ENCODE measurements at places on chromosomes 5 and 9.

GRCh38 chr9:13896047-13896446, 417.9 kb downstream of the NFIB start:
- DNase-seq, result no peak

- DNase-seq, result no peak
These were observed 489.5 kb upstream of the EDIL3 start for GRCh38 chr5:84874196-84874595.

DNA sequence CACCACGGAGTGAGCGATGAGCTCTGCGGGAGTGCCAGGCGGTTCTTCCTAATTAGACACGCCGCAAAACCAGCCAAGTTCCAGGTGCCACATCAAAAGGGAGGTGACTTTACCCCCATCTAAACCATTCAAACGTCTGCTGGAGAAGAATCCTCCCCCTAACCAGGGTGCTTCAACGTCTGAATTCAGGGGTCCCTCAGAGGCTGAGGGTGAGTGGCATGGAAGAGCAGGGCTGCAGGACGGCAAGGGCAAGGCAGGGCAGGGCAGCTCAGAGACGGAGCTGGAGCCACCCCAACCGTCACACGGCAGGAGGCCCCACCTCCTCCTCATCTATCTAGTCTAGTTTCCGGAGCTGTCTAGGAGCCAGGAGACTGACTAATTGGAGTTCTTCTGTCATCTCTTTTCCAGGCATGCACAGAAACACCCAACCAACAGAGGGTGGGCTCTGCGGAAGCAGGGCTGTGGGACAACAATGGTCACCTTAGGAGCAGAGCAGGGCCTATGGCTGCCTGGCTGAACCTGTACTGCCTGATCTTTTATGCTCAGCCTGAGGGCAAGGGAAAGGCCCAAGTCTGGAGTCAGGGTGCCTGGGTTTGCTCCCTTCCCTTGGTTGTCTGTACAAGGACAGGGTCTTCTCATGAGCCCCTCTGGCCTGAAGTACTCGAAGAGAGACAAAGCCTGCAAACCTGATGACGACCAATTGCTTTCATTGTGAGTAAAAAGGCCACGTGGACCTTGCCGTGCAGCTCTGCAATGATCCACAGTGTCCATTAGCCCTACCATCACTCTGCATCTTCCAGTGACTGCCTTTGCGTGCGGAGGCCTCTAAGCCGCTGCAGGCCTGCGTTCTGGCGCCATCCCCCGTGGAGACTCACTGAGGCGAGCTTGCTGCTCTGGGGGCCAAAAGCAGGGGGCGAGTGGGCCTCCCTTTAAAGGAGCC, 81.0 kb upstream of the SLC25A51 start:
- peak; percentile 27 for DNase-seq

- DNase-seq, result no peak
These were observed 139.0 kb upstream of the ZNF462 start for GRCh38 chr9:106723926-106724325.

DNA sequence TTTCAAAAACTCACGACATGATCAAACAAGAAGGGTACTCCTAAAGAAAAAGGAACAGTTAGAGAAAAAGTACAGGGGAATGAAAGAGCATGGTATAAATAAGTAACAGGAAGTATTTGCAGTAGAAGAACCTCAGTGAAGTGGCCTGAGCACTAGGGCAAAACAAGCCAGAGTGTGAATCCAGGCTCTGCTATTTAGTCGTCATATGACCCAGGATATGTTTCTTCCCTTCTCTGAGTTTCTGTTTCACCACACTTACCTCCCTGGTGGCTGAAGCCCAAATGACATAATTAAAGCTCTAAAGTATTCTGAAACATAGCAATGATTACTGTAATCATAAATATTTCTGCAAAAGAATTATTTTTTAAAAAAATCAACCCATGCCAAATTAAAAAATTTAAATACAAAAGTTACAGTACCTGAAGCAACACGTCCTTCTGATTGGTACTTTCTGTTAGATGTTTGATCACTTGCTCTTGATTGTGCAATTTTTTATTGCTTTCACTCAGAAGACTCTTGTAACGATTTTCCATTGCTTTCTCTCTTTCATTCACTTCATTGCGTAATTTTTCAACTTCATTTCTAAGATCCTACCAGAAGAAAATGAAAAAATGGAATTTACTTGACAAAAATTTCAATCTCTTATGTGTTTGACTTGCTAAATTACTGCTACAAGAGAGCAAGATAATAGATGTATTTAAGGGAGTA, 88.9 kb downstream of the CDK5RAP2 start:
- DNase-seq, result no peak

DNA sequence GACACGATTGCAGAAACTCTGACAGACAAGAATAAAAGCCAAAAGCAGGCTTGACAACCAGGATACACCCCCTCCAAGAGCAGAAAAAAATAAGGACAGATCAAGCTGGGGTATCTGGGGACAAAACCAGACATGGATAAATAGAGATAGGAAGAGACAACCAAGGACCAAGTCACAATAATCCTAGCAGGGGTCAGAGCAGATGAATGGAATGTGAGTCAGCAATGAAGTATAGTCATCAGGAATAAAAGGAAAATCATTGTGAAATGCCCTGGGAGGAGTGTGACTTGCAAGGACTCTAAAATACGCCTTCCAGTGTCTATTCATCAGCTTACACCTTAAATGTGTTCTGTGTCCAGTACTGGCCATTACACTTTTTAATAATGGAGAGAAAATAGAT, 206.8 kb downstream of the CAAP1 start:
- no peak for DNase-seq

DNA sequence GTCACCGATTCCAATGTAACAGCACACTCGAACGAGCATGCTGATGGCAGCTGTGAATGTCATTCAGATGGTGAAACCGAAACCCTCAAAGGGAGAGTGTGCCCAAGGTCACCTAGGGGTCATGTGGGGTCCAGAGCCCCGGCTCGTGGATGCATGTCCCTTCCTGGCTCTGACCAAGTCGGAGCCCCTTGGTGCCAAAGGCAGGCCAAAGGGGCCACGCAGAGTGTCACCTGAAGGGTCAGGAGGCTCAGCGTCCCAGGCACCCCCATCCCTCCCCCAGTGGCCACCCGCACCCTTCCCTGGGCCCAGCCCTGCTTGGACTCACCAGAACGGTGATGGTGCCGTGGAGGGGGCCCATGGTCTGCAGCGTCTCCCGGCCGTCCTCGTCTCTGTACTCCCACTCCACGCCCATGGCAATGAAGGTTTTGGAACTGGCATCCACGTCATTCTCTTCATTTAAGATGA, 69.5 kb downstream of the ZNF354C start:
- DNase-seq, result no peak

DNA sequence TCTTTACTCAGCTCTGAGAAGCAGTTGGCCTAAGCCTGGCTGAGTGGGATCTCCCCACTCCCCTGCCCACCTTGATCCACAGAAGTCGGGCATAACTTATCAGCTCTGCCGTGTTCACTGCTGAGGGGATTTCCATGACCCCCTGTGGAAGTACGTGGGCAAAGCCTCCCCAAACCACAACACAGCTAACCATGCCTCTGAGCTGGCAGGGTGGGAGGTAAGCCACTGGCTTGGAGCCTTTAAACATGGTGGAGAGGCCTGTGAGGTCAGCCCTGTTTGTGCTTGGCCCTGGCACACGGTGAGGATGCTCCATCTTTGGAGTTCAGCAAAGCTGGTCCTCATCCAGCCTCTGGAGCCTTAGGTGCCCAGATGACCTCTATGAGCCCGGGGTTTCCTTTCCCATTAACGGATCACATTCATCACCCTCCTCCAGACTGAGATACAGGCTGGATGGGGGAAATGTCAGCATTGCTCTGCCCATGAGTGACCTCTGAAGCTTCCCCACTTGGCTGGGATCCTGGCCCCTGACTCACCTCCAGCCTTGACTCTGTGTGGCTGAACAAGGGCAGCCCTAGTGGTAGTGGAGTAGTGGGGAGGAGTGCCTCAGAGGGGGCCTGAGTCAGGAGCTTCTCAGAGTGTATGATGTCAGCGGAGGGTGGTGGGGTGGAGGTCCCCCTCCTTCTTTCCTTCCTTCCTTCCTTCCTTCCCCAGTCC, 6.2 kb downstream of the PDLIM4 start:
- DNase-seq, result peak; percentile 63

- no peak for DNase-seq
These were observed 1.8 kb downstream of the SCAMP1 start for GRCh38 chr5:78362220-78362619.

- DNase-seq, result no peak
These were observed 7.0 kb upstream of the MAMDC2 start for GRCh38 chr9:70036641-70037040.

- DNase-seq, result no peak
These were observed 86.5 kb upstream of the ARRDC3 start for GRCh38 chr5:91469517-91470165.

DNA sequence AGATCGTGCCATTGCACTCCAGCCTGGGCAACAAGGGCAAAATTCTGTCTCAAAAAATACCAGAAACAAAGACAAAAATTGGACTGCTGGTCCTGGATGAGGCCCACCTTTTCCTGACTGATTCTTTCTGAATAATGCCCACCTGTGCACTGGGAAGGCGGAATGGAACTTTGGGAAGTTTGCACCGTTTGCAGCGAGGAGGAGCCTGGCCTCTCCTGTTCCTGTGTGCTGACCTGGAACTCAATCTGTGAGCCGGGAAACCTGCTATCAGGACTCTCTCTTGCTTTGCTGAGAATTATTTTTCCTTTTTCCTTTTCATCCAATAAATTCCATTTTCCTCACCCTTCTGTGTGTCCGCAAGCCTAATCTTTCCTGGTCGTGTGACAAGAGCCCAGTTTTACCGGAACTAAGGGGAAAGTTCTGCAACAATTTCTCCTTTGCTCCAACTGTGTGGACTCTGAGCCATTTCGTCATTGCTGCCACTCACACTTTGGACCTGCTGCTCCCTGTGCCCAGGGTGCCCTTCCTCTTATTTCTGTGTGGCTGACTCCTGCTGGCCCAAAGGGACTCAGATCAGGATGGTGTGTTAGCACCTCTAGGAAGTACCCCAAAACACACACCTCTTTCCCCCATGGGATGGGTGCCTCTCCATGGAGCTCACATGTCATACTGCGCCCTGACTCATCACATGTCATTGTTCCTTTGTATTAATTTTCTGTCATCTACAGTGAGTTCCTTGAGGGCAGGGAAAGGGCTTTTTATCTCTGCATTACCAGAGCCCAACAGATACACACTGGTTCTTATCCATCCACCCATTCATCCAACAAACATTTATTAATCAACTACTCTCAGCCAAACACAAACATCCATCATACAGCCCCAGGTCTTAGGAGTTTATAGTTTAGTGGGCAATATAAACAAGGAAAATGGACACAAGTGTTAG, 4.7 kb upstream of the GLRX start:
- DNase-seq, result no peak

- no peak for DNase-seq
These were observed 47.6 kb downstream of the PRELID2 start for GRCh38 chr5:145787507-145787906.

DNA sequence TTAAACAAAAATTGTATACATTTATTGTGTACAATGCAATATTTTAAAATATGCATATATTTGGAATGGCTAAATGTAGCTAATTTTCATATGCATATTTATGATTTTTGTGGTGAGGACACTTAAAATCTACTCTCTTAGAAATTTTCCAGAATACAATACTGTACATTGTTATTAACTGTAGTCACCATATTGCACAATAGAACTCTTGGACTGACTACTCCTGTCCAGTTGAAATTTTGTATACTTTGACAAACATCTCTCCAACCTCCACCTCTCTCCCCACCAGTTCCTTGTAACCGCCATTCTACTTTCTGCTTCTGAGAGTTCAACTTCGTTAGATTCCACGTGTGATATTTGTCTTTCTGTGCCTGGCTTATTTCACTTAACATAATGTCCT, 49.2 kb upstream of the TAF11L2 start:
- no peak for DNase-seq

GRCh38 chr9:133163504-133164172, at the start of gene GBGT1:
Gene GBGT1 (minus strand): TSS chr9:133163914. CDS start chr9:133162412, 1,502 bp downstream.
- no peak for DNase-seq

GRCh38 chr9:137000177-137000930, 4.0 kb upstream of the CLIC3 start:
- DNase-seq, result peak; percentile 30

DNA sequence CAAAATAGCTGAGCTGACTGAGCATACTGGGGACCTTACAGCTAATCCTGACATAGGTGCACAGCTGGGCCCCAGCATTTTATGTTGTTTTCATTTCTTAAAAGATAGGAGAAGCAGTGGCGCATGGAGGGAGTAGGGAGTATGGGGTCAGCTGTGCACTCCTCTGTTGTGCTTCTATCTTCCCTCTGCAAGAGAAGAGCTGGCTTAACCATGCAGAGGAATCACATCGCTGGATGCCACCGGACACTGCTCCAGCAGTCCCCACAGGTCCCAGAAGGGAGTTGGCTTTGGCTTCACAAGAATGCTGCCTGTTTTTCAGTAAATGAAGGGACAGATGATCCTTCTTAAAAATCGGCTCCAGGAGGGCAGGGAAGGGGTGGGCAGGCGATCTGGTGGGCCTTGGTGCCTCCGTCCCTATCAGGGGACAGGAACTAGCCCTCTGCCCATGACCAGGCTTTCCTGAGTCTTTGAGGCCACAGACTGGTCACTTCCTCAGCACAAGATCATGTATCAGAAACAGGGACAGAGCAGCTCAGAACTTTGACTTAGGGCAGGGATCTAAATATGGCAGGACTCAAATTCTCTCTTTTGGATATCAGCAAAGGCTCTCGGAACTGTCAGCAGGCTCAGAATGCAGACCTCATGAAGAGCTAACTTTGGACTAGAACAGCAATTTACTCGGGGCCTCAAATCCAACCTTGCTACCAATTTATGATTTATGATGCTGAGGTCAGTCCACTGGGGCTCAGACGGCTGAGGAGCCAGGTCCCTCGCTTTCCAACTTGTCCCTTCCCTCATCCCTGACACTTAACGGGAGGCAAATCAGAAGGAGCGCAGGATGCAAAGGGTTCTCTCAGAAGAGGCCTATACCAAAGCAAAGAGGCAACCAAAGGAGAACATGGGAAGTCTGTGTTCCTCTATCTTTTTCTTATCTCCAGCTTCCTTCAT, 47.2 kb downstream of the MARCHF3 start:
- no peak for DNase-seq

GRCh38 chr5:120207129-120207528, 257.0 kb upstream of the PRR16 start:
- DNase-seq, result peak; percentile 5

DNA sequence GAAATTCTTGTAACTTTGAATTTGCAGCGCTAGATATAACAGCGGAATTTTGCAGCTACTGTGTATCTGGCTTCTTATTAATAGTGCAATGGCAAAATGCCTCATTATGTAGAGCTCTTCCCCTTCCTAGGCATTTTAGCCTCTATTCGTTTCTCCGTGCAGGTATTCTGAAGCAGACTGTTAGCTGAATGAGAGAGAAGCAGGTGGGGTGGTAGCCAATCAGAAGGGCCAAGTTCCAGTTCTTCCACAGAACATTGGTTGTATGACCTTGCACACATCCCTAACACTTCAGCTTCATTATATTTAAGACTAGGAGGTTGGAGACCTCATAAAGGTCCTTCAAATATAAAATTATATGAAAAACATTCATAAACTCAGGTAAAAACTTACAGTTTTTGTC, 1.2 kb upstream of the VPS13A start:
- DNase-seq, result no peak

GRCh38 chr9:37331871-37332270, 90.6 kb upstream of the GRHPR start:
- no peak for DNase-seq
